ENCODE measurements at places on chromosomes 5 and 9. TPM values are rescaled to one million over a fixed set of nuclear protein-coding genes. Genes with fewer than 3 reads are reported as not detected.
A peak's percentile ranks its signal among the peaks of the same experiment; 100 is the strongest.

DNA sequence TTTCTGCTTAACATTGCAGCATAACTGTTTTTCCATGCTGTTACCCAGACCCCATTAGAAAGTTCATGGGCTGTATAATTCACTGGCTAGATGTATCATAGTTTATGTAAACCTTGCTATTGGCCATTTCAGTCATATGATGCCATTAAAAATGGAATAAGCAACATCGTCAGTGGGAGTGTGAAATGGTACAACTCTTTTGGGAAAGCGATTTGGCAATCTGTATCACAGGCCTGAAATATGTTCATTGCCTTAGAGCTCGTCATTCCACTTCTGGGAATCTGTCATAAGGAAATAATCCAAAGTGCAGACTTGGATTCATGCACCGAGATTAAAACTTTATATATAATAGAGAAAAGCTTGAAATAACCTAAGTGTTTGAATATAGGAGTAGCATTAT, 77.9 kb upstream of the KLF4 start:
- H3K36me3 ChIP-seq, result no peaks in the 10 kb centered on the region
- no peak overlapping the region for H3K4me3 ChIP-seq
- H3K27me3 ChIP-seq, result no peaks in the 10 kb centered on the region

- H3K36me3 ChIP-seq, result no peaks in the 10 kb centered on the region
- DNase-seq, result no peak
- no peak overlapping the region for H3K27ac ChIP-seq
Observed at GRCh38 chr5:132981288-132981687, 17.9 kb upstream of the AFF4 start.

- no peaks in the 10 kb centered on the region for H3K36me3 ChIP-seq
- H3K27ac ChIP-seq, result no peak within 1 kb of the TSS
- peak within 1 kb of the TSS; percentile 15 for H3K4me3 ChIP-seq
- peaks cover 18% of the 10 kb centered on the region for H3K4me1 ChIP-seq
- DNase-seq, result peak; percentile 5
- H3K27me3 ChIP-seq, result peaks cover 13% of the 10 kb centered on the region
Observed at GRCh38 chr9:2621722-2622460, at the start of gene VLDLR. Gene VLDLR (plus strand): TSS chr9:2621787. CDS start chr9:2622190, 403 bp downstream.

DNA sequence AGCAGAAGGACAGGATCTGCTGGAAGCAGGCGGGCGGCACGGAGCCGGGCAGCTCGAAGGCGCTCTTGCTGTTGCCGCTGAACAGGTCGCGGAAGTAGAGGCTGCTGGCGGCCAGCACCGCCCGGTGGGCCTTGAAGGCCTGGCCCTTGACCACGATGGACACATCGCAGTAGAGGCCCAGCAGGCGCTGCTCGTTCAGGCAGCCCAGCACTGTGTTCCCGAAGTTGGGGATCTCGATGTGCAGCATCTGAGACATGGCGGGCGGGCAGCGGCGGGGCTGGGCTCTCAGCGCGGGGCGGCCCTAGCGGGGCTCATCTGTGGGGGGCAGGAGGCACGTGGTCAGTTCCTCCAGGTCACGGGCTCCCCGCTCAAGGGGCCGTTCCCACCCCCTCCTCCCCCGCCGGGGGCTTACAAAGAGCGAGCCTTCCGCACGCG, 44.8 kb downstream of the NACC2 start:
- H3K4me1 ChIP-seq, result peaks cover 20% of the 10 kb centered on the region
- H3K27ac ChIP-seq, result no peak overlapping the region
- H3K27me3 ChIP-seq, result no peaks in the 10 kb centered on the region
- no peak overlapping the region for H3K4me3 ChIP-seq

DNA sequence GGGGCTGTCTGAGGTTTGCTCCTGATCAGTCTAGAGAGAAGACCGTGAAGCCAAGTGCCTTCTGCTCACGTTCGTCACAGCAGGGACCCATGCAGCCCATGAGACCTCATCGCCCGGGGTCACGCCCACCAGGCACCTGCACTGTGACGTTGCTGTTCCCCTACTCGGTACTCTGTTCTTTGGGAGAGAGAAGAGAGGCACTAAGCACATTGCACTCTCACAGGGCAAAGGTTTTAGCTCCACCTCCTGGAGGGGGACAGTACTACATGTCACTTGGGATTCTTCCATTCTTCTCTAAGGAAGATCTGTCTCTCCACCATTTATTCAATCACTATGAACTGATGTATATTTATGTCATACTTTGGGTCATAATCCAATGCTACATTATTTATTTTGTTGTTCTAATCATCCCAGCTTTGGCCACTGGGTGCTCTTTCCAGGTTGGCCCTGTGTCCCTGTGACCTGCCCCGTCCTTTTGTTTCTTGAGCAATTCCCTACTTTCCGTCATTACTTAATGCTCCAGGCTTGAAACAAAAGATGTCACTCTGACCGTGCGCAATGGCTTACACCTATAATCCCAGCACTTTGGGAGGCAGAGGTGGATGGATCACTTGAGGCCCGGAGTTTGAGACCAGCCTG, 31.4 kb upstream of the BRD3 start:
- no peaks in the 10 kb centered on the region for H3K4me1 ChIP-seq
- no peaks in the 10 kb centered on the region for H3K36me3 ChIP-seq
- peak; percentile 54 for DNase-seq
- no peak overlapping the region for H3K4me3 ChIP-seq
- no peaks in the 10 kb centered on the region for H3K27me3 ChIP-seq

DNA sequence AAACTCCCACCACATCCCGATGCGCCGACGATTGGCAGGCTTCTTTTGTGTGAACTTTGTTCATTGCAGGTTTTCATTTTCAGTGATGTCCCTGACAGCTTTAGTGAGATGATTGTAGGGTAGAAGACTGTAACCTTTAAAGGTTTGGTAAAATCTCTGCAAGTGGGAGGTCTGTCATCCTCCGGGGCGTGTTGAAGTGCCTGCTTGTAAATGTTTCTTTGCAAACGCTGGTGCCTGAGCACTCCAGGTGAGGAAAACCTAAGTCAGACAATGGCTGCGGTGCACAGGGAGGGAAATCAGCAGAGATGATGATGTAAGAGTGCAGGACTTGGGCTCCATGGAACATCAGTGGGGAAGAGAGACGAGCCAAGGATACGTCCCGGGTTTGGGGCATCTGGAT, 228.1 kb downstream of the DRD1 start:
- no peak for DNase-seq
- H3K4me1 ChIP-seq, result no peaks in the 10 kb centered on the region
- no peaks in the 10 kb centered on the region for H3K27me3 ChIP-seq
- H3K36me3 ChIP-seq, result no peaks in the 10 kb centered on the region
- no peak overlapping the region for H3K4me3 ChIP-seq
- H3K27ac ChIP-seq, result no peak overlapping the region

GRCh38 chr5:95605786-95606185, 14.1 kb upstream of the GPR150 start:
- H3K4me1 ChIP-seq, result no peaks in the 10 kb centered on the region
- no peak overlapping the region for H3K4me3 ChIP-seq
- no peak overlapping the region for H3K27ac ChIP-seq
- peaks cover 4% of the 10 kb centered on the region for H3K36me3 ChIP-seq

DNA sequence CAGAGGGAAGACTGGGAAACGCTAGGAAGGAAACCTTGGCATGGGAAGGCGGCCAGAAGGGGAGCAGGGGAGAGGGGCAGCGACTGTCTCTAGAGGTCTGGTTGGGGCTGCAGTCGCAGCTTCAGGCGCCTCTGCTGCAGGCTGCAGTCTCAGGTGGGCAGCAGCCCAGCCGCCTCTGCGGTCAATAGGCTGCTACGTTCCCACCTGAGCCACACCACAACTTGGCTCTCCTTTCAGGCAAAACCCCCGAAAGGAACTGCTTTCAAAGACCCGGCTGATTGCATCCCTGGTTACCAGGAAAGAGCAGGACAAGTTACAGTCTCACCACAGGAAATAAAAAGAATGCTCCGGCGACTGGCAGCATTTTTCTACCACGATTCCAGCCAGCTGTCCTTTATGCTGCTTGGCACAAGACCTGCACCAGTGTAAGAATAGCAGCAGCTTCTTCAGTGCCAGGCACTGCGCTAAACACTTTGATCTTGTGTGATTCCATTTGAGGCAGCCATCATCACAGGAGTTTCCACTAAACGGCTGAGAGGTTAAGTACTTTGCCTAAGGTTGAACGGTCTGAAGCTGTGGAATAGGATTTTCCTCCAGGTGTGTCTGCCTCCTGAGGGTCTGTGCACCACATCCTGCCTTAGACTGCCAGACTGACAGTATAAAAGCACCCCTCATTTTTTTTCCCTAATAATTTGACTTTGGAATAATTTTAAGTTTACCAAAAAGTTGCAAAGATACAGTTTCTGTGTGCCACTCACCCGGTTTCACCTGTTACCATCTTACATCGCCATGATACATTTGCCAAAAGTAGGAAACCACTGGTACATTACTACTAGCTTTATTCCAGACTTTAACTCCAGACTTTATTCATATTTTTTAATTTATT, 7.5 kb downstream of the RPS14 start:
- H3K4me1 ChIP-seq, result peaks cover 10% of the 10 kb centered on the region
- H3K27ac ChIP-seq, result no peak overlapping the region
- no peak overlapping the region for H3K4me3 ChIP-seq
- no peaks in the 10 kb centered on the region for H3K27me3 ChIP-seq
- peaks cover 42% of the 10 kb centered on the region for H3K36me3 ChIP-seq

- no peak for DNase-seq
- H3K4me1 ChIP-seq, result no peaks in the 10 kb centered on the region
- no peaks in the 10 kb centered on the region for H3K27me3 ChIP-seq
- H3K4me3 ChIP-seq, result no peak overlapping the region
- H3K27ac ChIP-seq, result no peak overlapping the region
Observed at GRCh38 chr5:12848709-12849108, 944.5 kb upstream of the CTNND2 start.

DNA sequence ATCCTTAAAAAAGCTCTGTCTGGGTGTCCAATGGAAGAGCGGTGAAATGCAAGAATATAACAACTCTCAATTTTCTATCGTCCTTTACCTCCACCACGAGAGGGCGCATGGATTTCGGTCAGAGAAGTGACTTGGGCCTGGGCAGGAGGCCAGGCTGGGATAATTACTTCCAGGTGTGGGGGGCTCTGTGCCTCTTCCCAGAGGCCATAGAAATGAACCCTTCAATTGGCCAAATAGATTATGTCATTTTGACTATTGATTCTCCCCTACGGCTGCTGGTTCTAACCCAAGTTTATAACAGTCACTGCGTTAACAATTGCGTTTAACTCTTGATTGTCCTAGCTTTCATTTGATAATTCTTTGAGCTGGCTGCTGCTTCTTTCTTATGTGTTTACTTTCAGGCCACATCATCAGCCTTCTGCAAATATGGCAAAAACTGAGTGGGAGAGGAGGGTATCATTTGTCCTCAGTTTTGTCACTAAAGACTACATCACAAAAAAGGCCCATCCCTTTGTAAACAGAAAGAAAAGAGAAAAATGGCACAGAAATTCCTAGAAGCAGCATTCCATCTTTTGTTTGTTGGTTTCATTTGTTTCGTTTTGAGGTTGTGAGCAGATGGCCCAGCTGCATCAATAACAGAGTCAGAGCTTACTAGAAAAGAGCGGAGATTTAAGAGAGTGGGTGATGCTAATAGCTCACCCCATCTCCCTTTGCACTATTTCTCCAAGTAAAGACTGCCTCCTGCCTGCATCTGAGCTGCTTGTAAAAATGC, 45.4 kb upstream of the ZFR start:
- H3K27ac ChIP-seq, result no peak overlapping the region
- peak; percentile 61 for DNase-seq
- no peak overlapping the region for H3K4me3 ChIP-seq
- no peaks in the 10 kb centered on the region for H3K4me1 ChIP-seq
- H3K27me3 ChIP-seq, result no peaks in the 10 kb centered on the region
- no peaks in the 10 kb centered on the region for H3K36me3 ChIP-seq

DNA sequence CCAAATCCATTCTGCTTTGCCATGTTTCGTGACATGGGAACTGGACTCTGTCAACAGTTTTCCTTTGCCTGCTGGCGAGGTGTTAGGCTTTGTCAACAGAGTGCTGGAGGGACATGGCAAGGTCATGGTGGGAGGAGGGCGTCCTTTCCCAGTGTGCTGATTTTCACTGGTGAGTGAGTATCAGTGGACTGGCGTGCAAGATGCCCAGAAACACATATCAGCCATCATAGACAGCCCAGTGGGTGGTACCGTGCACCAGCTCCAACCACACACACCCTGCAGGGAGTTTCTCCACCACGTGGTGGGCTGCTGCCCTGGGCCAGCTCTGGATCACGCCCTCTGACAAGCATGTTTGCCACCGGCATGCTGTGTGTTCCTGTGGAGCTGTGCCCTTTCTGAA, 50.0 kb upstream of the ABL1 start:
- no peak overlapping the region for H3K4me3 ChIP-seq
- DNase-seq, result no peak
- H3K4me1 ChIP-seq, result no peaks in the 10 kb centered on the region
- no peak overlapping the region for H3K27ac ChIP-seq
- H3K36me3 ChIP-seq, result no peaks in the 10 kb centered on the region
- H3K27me3 ChIP-seq, result no peaks in the 10 kb centered on the region

DNA sequence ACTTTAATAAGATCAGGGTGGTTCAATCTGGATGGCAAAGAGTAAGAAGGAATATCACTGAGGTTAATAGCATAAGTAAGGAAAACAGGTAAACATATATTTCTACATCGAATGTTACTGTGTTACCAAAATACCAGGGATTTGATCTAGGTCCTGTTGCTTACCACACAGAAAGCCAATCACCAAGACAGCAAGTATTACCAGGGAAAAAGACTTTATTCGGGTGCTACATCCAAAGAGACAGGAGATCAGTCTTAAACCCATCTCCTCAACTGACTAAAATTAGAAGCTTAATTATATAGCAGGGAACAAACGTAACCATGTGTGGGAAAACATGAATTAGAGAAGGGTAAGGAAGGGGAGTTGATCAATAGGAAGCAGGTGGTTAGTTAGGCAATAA, 500.1 kb downstream of the EFNA5 start:
- DNase-seq, result no peak
- no peak overlapping the region for H3K4me3 ChIP-seq
- H3K36me3 ChIP-seq, result no peaks in the 10 kb centered on the region
- no peaks in the 10 kb centered on the region for H3K27me3 ChIP-seq
- no peak overlapping the region for H3K27ac ChIP-seq
- H3K4me1 ChIP-seq, result no peaks in the 10 kb centered on the region

GRCh38 chr9:20562051-20562450, 60.2 kb downstream of the MLLT3 start:
- H3K27me3 ChIP-seq, result no peaks in the 10 kb centered on the region
- DNase-seq, result no peak
- H3K36me3 ChIP-seq, result no peaks in the 10 kb centered on the region
- no peak overlapping the region for H3K4me3 ChIP-seq

DNA sequence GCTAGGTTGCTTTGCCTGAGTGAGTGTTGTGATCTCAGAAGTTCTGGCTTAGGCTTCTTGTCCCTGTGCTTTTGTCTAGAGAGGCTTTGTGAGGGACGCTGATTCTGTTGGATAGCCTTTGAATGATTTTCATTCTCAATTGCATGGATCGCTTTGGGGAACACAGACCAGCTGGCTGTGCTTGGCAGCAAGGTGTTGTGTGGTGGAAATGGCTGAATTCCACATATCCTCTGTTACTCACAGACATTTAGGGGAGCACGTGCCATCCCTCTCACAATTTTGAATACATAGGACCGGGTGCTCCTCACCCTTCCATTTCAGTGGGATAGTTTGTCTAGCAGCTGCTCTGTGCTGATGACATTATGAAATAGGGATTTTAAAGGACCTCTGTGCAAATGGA, 76.2 kb downstream of the IQGAP2 start:
- no peak overlapping the region for H3K4me3 ChIP-seq
- no peaks in the 10 kb centered on the region for H3K36me3 ChIP-seq
- H3K27me3 ChIP-seq, result no peaks in the 10 kb centered on the region
- DNase-seq, result no peak

The PAIP1 gene
- 36.0 TPM for total RNA-seq

The BTNL8 gene
- total RNA-seq, result not detected

The CDKN2B-AS1 gene
- 2.2 TPM for total RNA-seq

The TLR4 gene
- total RNA-seq, result 0.83 TPM

The LHX3 gene
- total RNA-seq, result not detected

The PCDHB13 gene
- 0.11 TPM for total RNA-seq

The PCDHGA9 gene
- 0.17 TPM for total RNA-seq

The FOXD4L3 gene
- not detected for total RNA-seq

The PCDHB12 gene
- not detected for total RNA-seq

Measured in CD4-positive, alpha-beta memory T cell (primary cell).